ENCODE measurements at places on chromosomes 7 and 10.

GRCh38 chr10:73890261-73890660, 15.9 kb upstream of the CAMK2G start:
- no peak for DNase-seq

DNA sequence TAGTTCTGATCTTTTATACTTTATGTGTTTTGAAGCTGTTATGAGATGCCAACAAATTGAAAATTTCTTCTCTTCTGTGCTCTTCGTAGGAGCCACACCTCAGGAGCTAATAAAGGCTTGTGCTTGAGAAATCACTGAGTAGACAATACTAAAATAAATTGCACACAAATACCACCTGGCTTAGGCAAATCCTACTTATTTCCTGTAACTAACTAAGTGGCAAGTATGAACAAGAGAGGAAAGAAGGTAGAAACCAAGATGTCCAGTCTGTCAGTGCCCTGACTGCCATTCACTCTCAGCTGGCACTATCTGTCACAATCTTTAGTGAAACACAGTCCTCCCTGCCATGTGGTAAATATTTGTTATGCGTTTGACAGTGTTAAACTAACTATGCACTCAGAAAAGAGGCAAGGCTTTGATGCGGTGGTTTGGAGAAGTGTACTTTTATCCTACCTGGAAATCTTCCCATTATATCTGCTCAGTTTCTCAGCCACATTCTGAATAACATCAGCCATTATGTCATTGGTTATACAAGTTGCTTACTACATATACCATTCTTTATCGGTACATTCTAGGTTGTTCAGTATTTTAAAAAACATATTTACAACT, 293.4 kb upstream of the VWC2 start:
- no peak for DNase-seq

GRCh38 chr10:132788180-132788830, 2.4 kb upstream of the NKX6-2 start:
- DNase-seq = no peak

DNA sequence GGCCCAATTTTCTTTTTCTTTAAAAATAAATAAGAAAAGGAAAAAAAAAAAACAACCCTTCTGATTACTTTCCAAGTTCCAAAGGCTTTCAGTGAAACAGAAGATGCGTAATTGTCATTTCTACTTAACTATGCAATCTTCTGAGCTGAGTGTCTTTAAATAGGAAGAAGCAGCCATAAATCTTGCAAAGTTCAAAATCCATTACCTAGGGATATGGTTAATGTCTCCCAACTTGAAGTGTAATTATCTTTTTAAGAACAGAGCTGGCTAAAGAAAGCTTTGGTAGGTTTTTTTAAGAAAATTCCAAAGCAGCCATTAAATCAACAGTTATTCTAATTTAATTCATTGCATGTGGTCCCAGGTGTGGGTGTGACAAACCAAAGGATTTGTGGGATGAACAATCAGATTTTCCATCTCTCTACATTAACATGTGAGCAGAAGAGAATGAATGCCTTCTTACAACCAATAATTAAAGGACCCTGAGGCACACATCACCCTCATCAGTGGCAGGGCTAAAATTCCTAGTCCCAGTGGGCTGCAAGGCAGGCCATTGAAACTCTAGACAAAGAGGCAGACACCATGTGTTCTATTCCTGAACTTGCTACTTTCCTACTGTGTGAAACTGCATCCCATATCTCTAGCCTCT, 419.2 kb downstream of the REEP3 start:
- no peak for DNase-seq

GRCh38 chr10:8069108-8069507, 14.6 kb downstream of the GATA3 start:
- no peak for DNase-seq

- no peak for DNase-seq
Measured at GRCh38 chr7:91397096-91397495, 132.9 kb downstream of the FZD1 start.

DNA sequence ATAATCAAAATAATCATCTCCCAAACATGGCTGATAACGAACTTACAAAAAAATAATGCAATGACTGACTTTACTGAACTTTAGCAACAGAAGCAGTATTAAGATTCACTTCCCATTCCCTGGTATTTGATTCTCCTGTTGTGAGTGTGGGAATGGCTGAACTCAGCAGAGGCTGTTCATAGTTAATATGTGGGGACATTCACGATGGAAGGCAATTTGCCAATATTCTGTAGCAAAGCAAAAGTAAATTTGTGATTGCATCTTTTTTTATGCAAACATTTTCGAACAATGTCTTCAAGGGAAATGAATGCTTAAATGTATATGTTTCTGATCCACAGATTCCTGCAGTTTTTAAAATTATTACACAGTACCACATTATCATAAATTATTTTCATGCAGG, 431.7 kb upstream of the KLF6 start:
- DNase-seq = no peak

DNA sequence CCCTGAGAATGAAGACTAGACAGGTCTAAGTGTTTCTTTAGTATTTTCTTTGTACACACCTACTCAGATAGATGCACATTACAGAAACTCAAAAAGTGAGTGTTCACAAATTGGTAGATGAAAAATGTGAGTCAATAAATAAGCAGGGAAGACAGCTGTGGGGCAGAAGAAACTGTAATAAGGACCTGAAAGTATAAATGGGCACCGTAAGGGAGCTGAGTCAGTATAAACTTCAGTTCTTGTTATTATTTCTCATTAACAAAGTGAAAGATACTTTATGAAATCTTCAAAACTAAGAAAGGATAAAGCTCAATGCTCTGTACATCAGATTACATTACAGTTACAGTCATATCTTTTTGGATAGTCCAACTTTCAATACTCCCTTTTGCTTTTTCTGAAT, 2.5 kb downstream of the MTPN start:
- no peak for DNase-seq

GRCh38 chr7:81846398-81846797, 76.6 kb upstream of the HGF start:
- no peak for DNase-seq

DNA sequence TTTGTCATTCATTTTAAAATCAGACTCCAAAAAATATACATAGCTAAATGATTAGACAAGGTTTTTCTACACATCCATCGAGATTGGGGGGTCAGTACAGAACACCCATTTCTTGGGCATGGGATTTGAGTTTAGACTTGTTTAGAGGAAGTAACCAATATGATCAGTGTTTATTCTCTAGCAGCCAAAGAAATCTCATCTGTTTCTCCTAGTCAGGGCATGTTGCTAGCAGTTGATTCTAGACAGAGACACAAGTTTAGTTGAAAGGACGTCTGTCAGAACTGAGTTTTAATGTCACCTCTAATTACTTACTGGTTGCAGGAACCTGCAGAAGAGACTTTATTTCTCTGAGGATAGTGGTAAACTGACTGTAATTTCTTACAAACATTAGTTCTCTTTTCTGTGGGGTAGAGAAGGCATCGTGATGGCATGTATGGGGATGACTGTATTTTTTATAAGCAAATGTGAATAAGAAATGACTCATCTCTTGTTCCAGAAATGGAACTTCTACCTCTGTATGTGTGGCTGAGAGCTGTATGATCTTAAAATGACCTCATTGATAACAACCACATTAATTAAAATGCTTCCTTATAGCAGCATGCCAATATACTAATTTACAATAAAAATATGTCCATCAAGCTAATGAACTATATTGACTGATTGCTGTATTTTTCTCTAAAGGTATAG, 30.6 kb upstream of the RHOBTB1 start:
- no peak for DNase-seq

- no peak for DNase-seq
Measured at GRCh38 chr10:79274279-79275104, 72.8 kb upstream of the PPIF start.
